ENCODE measurements at places on chromosomes 6 and 20. TPM values are rescaled to one million over a fixed set of nuclear protein-coding genes. Genes with fewer than 3 reads are reported as not detected.

- DNase-seq = peak; percentile 97
Measured at GRCh38 chr6:44489910-44490604, 102.6 kb downstream of the CDC5L start.

ACSS1 gene
- total RNA-seq = 4.6 TPM

GRCh38 chr6:121603486-121603885, 168.0 kb downstream of the GJA1 start:
- no peak for DNase-seq

TOX2 gene
- total RNA-seq = 0.14 TPM

CST9L gene
- not detected for total RNA-seq

TRMT11 gene
- total RNA-seq = 19.8 TPM

All from foreskin keratinocyte (primary cell).